Stimulated activated CD4-positive, alpha-beta T cell treated with anti-CD3 and anti-CD28 coated beads, Interleukin-1b, Interleukin-23, amount 100 ng/mL, for 24 hours (primary cell): ENCODE measurements at places on chromosomes 7 and 10.

GRCh38 chr7:121562259-121562658, 166.2 kb upstream of the FAM3C start:
- no peak for DNase-seq

GRCh38 chr7:91266067-91266688, 1.9 kb downstream of the FZD1 start:
- no peak for DNase-seq

- DNase-seq: no peak
These were observed 55.3 kb downstream of the ABCB4 start for GRCh38 chr7:87420173-87420572.

GRCh38 chr7:159119026-159119741, 25.5 kb downstream of the VIPR2 start:
- DNase-seq: no peak

GRCh38 chr7:149459201-149459539, 1.7 kb downstream of the ZNF777 start:
- DNase-seq: no peak

- no peak for DNase-seq
These were observed 188.3 kb downstream of the MAD1L1 start for GRCh38 chr7:2044311-2044882.

DNA sequence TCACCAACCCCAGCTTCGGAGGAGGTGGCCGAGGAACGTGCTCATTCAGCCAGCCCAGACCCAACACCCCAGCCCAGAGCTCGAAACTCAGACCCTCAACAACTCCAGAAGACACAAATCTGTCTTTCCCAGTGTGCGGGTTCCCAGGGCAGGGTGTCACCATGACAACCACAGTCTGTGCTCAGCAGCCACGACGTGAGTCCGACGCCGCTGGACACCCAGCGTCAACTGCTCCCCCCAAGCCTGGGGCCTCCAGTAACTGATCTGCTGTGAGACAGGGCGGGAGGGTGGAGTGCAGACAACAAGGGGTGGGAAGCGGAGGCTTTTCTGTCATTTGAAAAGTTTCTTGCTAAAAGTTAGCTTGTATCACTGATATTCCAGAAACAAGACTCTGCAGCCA, 167.2 kb downstream of the MAD1L1 start:
- DNase-seq: no peak

GRCh38 chr7:122056977-122057376, 87.1 kb downstream of the AASS start:
- DNase-seq: no peak

DNA sequence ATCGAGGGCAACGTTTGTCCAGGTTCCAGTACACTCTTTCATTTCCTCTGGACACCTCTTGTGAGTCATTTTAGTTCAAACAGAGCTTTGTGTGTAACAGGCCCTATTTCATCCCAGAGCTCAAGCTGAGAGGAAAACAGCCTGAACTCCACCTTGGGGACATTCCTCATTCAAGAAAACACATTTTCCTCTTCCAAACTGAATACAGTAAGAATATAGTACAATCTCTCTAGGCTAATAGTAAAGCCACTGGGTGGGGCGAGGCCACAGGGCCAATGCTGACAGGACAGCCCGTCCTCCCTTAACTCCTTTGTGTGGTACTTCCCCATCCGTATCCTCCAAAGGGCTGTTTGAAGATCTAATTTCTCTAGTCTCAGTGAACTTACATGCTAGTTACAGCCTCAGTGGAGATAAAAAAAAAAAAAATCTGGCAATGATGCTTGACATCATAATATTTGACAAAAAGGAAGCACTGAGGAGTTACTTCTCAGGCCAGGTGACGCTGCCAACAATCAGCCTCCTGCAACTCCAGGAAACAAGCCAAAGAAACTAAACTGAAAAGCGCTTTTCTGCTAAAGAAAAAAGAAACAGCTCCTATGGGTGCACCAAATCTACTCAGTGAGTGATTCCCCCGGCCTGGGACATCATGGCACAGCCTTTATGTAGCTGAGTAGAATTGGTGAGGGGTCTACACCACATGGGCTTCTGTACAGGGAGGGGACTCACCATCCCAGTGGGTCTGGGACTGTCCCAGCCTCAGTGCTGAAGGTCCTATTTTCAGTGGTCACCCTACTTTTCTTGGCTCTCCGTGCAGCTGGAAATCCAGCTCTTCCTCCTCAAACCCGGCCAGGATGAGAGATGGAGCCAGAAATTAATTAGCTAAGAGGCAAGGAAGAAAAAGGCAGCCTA, 238.2 kb upstream of the NEBL start:
- DNase-seq: no peak

DNA sequence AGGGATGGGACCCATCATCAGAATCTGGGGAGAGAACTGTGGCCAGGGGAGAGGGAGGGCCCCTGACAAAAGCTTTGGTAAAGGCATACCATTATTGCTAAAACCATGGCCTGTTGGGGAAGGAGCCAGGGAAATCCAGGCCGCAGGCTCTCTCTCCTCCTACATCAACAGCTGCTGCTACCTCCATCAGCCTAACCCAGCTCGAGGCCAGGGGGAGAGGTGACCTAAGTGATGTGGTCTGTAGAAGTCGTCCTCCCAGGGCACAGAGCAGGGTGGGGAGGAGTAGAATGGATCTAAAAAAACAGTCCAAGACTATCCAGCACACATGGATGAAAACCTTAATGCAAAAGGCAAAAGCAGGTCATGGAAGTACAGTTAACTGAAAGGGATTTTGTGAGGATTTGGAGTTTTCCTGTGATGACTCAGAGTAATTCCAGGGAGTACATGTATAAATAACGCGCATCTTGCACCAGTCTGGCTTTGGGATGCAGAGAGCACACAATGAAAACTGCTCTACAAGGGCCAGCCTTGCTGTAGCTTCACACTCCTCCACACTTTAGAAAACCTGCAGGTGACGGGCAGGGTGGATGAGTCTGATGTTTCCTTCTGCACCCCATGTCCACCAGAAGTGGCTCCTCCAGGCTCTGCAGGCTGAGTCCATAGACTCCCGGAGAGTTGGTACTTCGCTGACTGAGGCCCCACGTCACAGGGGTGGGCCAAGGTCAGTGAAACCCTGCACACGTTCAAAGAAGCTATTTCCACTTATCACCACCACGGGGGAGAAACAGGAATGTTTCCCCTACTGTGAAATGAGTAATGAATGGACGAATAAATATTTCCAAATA, 38.5 kb upstream of the MSMB start:
- DNase-seq: no peak

DNA sequence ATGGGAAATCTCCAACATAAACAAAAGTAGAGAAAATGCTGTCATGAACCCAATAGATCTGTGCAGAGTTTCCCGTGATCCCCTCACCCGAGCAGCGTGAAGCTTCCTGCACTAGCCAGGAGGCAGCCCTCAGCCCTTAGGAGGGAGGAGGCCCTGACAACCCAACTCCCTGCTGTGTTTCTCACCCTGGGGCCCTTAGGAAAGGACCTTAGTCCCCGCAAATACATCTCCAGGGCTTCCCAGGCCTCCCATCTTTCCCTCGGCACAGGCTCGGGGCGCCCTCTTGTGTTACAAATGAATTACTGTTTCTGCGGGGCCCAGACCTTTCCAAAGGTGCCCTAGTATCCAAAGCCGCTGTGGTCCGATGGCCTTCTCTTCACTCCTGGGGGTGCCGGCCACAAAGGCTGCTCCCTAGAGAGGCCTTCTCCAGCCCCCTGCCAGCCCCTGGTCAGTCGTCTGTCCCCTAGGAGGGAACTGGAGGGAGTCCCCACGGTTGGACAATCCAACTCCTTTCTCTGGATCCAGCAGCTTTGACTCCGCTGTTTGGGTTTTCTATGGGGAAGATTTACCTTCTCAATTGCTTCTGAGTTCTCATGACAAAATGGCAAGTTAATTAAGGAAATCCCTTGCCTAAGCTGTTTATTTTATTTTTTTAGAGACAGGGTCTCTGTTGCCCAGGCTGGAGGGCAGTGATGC, 49.9 kb upstream of the SH2B2 start:
- peak; percentile 21 for DNase-seq

DNA sequence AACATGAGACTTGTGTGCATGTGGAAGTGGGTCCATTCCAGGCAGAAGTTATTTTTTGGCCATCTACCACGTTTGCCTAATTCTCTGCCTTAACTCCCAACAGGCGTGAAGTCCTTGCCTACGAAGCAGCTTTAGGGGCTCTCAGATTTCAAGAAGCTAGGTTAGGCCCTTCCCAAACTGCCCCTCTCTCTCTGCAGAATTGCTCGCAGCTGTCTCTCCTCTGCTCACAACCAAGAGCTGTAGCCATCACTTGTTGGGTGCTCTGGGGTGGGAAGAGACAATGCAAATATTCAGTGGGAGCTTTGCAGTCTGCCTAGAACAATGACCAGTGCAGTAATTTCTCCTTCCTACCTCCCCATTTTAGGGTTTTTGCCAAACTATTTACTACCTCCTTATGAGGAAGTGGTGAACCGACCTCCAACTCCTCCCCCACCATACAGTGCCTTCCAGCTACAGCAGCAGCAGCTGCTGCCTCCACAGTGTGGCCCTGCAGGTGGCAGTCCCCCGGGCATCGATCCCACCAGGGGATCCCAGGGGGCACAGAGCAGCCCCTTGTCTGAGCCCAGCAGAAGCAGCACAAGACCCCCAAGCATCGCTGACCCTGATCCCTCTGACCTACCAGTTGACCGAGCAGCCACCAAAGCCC, 24.9 kb downstream of the CYP17A1 start:
- no peak for DNase-seq

GRCh38 chr10:50291261-50291850, 40.0 kb upstream of the ASAH2 start:
- DNase-seq: no peak

- no peak for DNase-seq
These were observed 123.8 kb upstream of the PRPS1L1 start for GRCh38 chr7:18151422-18151821.

- DNase-seq: no peak
These were observed 41.7 kb downstream of the ARL4A start for GRCh38 chr7:12729112-12729511.

DNA sequence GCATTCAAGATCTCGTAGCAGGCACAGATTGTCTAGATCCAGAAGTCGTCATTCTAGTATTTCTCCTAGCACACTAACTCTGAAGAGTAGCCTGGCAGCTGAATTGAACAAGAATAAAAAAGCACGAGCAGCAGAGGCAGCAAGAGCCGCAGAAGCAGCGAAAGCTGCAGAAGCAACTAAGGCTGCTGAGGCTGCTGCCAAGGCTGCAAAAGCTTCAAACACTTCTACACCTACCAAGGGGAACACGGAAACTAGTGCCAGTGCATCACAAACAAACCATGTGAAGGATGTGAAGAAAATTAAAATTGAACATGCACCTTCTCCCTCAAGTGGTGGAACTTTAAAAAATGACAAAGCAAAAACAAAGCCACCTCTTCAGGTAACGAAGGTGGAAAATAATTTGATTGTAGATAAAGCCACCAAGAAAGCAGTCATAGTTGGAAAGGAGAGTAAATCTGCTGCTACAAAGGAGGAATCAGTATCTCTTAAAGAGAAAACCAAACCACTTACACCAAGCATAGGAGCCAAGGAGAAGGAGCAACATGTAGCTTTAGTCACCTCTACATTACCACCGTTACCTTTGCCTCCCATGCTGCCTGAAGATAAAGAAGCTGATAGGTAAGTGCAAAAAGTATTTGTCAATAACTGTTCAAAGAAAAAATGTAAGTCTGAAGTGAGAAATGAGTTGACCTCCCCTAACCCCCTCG, 37.7 kb downstream of the CDK13 start:
- DNase-seq: no peak

- DNase-seq: no peak
These were observed 918 bp downstream of the PWWP2B start for GRCh38 chr10:132397671-132398565.

DNA sequence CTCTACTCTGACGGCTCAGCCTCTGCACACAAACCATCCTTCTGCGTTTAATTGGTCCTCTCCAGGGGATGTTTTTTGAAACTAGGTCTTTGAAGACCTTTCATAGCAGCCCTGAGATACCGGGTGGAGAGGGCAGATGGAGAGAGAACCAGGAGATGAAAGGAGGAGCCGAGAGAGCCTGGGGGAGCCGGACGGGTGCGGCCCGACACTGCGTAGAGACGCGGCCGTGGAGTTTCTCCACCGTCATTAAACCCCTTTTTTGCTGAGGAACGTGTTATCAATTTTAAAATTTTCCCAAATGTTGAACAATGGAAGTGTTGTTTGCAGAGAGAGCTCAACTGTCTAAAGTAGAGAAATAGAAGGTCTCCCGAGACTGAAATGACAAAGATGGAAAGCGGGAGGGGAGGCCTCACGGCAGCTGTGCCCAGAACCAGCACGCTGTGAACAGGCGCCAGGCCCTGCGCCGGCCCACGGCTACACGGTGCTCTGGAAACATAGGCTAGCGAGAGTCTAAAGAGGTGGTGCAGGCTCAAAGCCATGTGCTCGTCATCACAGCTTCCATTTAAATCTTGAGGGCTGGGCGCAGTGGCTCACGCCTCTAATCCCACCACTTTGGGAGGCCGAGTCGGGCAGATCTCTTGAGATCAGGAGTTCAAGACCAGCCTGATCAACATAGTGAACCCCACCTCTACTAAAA, 307.0 kb downstream of the PTPRN2 start:
- no peak for DNase-seq

GRCh38 chr7:98163704-98164494, 47.3 kb upstream of the BHLHA15 start:
- DNase-seq: no peak

DNA sequence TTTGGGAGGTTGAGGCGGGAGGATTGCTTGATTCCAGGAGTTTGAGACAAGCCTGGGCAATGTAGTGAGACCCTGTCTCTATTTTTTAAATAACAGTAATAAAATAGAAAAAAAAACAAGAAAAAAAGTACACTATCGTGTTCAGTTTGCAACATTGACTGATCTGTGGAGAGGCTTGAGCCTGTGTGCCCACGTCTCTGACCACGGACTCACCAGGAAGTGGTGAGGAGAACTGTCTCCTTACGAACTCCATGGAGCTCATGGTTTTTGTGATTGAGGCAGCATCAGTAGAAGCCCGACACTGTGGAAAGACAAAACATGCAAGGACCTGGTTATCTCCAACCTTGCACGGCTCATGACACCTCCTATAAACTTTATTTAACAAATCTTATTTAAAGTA, 23.9 kb upstream of the DNAJB6 start:
- DNase-seq: no peak

- DNase-seq: no peak
These were observed 7.7 kb downstream of the HDAC9 start for GRCh38 chr7:18503126-18503866.

DNA sequence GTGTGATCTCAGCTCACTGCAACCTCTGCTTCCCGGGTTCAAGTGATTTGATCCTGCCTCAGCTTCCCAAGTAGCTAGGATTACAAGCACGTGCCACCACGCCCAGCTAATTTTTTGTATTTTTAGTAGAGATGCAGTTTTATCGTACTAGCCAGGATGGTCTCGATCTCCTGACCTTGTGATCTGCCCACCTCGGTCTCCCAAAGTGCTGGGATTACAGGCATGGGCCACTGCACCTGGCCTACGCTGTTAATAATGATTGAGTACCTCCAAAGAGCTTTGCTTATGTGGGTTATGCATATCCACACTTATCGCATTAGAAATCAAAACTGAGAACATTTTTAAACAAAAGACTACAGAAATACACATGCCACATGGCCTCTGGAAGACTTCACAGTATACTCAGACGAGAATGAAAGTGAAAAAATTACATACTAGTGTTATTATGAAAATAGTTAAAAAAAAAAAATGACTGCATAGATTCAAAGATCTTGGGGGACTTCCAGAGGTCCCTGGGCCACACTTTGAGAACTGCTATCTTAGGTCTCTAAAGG, 25.4 kb downstream of the RPP38 start:
- no peak for DNase-seq
